ENCODE measurements at places on chromosomes 4 and X.
A peak's percentile ranks its signal among the peaks of the same experiment; 100 is the strongest.

DNA sequence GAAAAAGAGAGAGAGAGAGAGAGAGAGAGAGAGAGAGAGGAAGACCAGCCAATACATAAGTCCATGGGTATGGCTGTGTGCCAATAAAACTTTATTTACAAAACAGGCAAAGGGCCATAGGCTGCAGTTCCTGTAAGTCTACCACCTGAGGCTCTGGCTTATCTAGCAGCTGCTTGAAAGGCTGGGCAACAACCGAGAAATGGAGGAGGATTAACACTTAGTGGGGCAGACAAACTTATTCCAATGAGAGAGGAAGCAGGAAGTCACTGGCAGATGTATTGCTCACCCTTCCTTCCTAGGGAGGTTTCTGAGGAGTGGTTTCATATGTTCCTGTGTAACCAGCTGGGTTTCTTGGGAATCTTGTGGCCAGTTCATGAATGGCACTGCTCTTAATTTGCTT is 4.7 kb upstream of the GPR143 start:
- DNase-seq, result no peak

- DNase-seq, result no peak
Measured at GRCh38 chr4:82367438-82368097, 6.2 kb downstream of the HNRNPD start.

DNA sequence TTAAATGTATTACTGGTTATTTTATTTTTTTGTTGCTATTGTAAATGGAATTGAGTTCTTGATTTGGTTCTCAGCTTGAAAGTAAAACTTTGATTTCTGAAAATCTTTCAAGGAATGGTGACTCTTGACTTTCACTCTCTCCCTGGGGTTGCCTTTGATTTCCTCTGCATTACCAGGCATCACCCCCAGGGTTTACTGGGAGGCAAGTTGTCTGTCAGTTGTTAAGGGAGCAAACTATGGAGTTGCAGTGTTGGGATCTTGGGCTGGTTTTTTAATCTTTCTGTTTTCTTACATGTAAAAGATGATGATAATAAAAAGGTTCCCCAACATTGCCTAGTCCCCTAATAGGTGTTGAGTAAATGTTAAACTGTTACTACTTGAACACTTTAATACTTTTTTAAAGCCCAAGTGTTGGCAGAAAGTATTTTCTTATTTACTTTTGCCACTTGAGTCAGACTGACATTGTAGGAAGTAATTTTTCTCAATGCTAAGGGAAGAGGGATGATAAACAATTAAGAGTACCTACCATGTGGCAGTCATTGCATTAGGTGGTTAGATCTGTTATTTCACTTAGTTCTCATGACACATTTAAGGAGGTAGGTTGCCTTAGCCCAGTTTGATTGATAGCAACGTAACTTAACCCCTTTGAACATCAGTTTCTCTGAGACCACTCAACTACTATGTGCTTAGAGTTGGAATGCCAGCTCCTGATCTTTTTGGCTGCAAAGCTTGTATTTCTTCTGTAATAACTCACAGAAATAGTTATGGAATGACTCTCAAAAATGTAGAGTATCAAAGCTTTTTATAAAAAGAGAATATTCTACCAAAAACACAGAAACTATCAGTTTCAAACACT is 67.1 kb downstream of the DCLK2 start:
- DNase-seq, result no peak

GRCh38 chr4:28010577-28011240 is 1150.1 kb downstream of the STIM2 start:
- DNase-seq, result no peak

GRCh38 chr4:173502282-173502681 is 27.7 kb downstream of the HAND2 start:
- DNase-seq, result no peak

GRCh38 chr4:109746728-109747127 is 16.9 kb upstream of the PLA2G12A start:
- no peak for DNase-seq

DNA sequence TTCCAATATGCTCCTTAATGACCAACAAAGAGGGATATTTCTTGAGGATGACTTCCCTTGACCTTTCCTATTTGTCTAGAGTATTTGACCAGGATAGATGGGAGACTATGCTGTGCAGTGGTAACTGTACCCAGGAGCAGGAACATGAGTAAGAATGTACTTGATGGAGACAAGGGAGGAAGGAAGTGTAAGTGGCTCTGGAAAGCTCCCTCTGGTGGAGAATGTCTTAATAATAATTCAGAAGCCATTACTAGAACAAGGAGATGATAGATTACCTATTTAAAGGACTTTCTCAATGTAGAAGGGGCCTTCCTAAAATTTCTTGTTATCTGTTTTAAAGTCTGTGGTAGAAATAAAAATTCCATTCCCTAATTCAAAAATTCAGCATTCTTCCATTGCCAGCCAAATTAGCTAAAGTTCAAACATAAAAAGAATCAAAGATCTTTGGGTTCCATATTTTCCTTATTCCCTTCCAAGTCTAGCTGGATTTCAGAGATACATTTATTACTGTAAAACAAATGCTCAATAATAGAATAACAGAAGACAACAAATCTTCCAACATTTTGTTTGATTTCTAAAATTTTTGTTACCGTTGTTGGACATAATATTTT is 83.8 kb downstream of the GRID2 start:
- no peak for DNase-seq

DNA sequence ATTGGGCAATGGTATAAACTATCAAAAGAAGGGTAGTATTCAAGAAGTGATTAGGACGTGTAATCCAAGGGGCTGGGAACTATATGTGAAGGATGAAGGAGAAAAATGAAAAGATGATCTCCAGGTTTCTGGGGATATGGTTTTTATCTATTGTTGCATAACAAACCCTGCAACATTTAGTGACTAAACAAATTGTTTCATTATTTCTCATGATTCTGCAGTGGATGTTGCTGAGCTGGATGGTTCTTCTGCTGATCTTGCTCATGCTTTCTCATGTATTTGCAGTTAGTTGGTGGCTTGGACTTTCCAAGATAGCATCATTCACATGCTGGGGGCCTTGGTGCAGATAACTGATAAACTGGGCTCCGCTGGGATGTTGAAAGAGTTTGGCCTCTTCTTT is 29.1 kb downstream of the PHOX2B start:
- no peak for DNase-seq

GRCh38 chr4:39814403-39815185 is 116.7 kb downstream of the UBE2K start:
- peak; percentile 6 for DNase-seq

- no peak for DNase-seq
Measured at GRCh38 chr4:35938936-35939335, 305.4 kb downstream of the ARAP2 start.

- DNase-seq, result peak; percentile 26
Measured at GRCh38 chrX:53681661-53682060, 4.9 kb downstream of the HUWE1 start.

- DNase-seq, result no peak
Measured at GRCh38 chr4:33160126-33160525, 2440.0 kb downstream of the PCDH7 start.

DNA sequence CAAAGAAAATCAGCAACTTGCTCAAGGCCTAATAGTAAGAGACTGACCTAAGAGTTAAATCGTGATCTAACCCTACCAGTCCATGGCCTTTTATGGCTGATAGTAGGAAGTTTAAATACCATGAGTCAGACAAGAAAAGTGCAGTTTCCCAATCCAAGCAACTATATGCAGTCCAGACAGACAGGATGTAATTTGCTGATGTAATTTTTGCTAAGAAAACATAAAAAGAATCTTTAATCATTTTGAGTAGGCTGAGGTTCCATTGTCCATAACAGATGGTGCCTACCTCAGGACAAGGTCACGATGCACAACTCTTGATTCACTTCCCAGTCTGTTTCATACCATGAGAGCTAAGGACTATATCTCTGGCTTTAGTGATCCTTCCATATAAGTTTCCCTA is 317.5 kb upstream of the GRIA3 start:
- DNase-seq, result no peak

DNA sequence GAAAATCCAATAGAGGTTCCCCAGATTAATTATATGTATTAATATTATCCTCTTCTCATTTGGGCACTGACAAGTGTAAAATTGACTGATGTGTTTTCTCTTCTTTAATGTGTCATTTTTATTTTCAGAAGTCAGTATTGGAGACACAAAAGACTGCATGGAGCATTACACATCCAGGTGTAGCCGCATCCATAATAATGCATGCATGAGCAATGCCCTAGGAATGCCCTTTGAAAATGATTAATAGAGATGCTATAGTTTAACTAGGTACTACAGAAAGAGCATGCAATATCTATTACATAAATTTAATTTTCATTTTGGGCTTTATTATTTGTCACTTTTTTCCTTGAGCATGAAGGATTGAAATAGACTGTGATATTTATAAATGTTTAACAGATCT is 509.9 kb downstream of the SPOCK3 start:
- DNase-seq, result no peak
